ENCODE measurements at places on chromosomes 5 and 9. TPM values are rescaled to one million over a fixed set of nuclear protein-coding genes. Genes with fewer than 3 reads are reported as not detected.
A peak's percentile ranks its signal among the peaks of the same experiment; 100 is the strongest.

Gene DCTN4
- 73.3 TPM for total RNA-seq

GRCh38 chr5:132458226-132458560 lies 32.4 kb downstream of the IRF1 start:
- H3K36me3 ChIP-seq, result no peaks in the 10 kb centered on the region
- H3K27ac ChIP-seq, result no peak overlapping the region
- H3K4me1 ChIP-seq, result peaks cover 12% of the 10 kb centered on the region
- H3K27me3 ChIP-seq, result peaks cover 8% of the 10 kb centered on the region

Gene TMEM171
- 7.1 TPM for total RNA-seq

GRCh38 chr5:115829913-115830312 lies 11.5 kb downstream of the ATG12 start:
- H3K4me3 ChIP-seq, result no peak overlapping the region
- H3K27me3 ChIP-seq, result no peaks in the 10 kb centered on the region
- no peaks in the 10 kb centered on the region for H3K4me1 ChIP-seq

GRCh38 chr5:157516626-157517325 lies 56.8 kb downstream of the NIPAL4 start:
- no peaks in the 10 kb centered on the region for H3K4me1 ChIP-seq
- no peak overlapping the region for H3K27ac ChIP-seq
- H3K36me3 ChIP-seq, result peaks cover 3% of the 10 kb centered on the region
- H3K4me3 ChIP-seq, result no peak overlapping the region
- H3K27me3 ChIP-seq, result no peaks in the 10 kb centered on the region

Gene PHYHD1
- 19.9 TPM for total RNA-seq

GRCh38 chr5:11311272-11311671 lies 550.2 kb upstream of the DAP start:
- no peaks in the 10 kb centered on the region for H3K27me3 ChIP-seq
- no peak overlapping the region for H3K4me3 ChIP-seq
- no peak overlapping the region for H3K27ac ChIP-seq
- H3K36me3 ChIP-seq, result peaks cover 1% of the 10 kb centered on the region
- DNase-seq, result no peak

Gene PPP1R26
- total RNA-seq, result 50.2 TPM

DNA sequence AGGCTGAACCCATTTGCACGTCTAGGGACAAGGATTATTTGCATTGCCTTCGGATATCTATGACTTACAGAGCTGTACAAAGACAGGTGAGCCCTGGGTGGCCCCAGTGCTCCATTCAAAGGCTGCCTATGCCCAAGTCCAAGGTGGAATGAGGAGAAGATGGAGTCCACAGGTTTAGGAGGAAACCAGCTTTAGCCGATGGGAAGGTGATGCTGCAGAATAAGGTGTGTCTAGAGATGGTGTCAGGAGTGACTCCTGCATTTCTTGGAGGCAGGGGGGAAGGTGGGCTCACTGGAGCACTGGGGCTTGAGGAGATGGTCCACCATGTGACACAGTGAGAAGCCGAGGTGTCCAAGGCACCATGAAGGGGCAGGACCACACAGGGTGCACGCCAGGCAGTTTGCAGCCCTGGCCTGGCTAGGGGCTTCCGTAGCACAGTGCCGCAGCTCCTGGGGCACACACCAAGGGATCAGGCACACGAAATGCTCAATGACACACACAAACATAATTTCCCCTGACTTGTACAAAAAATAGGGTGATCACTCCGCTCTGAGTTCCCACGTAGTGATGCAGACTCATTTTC lies 32.1 kb downstream of the SEMA4D start:
- no peaks in the 10 kb centered on the region for H3K27me3 ChIP-seq
- H3K4me3 ChIP-seq, result no peak overlapping the region
- no peak overlapping the region for H3K27ac ChIP-seq
- no peaks in the 10 kb centered on the region for H3K36me3 ChIP-seq
- peaks cover 18% of the 10 kb centered on the region for H3K4me1 ChIP-seq

- H3K4me1 ChIP-seq, result peaks cover 2% of the 10 kb centered on the region
- H3K27me3 ChIP-seq, result peaks cover 36% of the 10 kb centered on the region
- DNase-seq, result no peak
- no peak overlapping the region for H3K27ac ChIP-seq
- no peak overlapping the region for H3K4me3 ChIP-seq
- no peaks in the 10 kb centered on the region for H3K36me3 ChIP-seq
Measured at GRCh38 chr9:137050570-137050969, 3.3 kb downstream of the ENTPD2 start.

Gene CANX
- 574 TPM for total RNA-seq

- H3K27ac ChIP-seq, result no peak overlapping the region
- no peaks in the 10 kb centered on the region for H3K36me3 ChIP-seq
- DNase-seq, result no peak
- H3K27me3 ChIP-seq, result no peaks in the 10 kb centered on the region
- H3K4me3 ChIP-seq, result no peak overlapping the region
Measured at GRCh38 chr5:40428126-40428525, 251.6 kb upstream of the PTGER4 start.

GRCh38 chr9:29211003-29211579 lies 1637.8 kb upstream of the C9orf72 start:
- H3K36me3 ChIP-seq, result no peaks in the 10 kb centered on the region
- peak overlapping the region; percentile 75 for H3K4me3 ChIP-seq
- H3K4me1 ChIP-seq, result peaks cover 29% of the 10 kb centered on the region
- H3K27me3 ChIP-seq, result peaks cover 59% of the 10 kb centered on the region
- peak overlapping the region; percentile 49 for H3K27ac ChIP-seq
- DNase-seq, result no peak
